ENCODE measurements at places on chromosomes 11 and 22.

GRCh38 chr11:122746050-122746478 lies 90.5 kb downstream of the UBASH3B start:
- DNase-seq: peak; percentile 88

GRCh38 chr22:27456696-27457503 lies 344.7 kb downstream of the MN1 start:
- DNase-seq: no peak

DNA sequence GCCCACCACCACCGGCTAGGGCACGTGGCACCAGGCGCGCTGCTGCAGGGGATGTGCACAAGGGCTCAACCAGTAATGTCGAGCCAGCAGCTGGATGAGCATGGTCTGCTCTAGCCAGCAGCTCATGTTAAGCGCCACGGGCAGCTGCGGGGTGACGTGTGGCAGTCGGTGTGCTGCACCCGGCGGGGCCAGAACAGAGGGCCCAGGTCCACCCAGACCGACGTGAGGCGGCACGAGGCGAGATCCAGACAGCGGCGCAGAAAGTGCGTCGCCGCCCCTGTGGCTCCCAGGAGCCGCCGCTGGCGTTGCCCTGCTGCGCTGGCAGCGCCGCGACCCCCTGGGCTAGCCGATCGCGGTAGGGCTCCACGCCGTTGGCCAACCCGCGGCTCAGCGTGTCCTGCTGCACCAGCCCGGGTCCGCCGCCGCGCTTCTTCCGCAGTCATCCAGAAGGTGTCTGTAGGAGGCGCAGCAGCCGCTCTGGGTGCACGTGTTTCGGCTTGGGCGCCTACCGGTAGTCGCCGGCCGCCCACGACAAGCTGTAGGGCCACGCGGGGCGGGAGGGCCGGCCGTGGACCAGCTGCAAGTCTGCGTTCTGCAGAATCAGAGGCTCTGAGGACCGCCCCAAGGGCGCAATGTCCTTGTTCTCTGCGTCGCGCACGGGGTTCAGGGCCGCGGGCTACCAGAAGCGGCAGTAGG lies 4.6 kb upstream of the GALR3 start:
- DNase-seq: peak; percentile 80

- DNase-seq: peak; percentile 37
These were observed 11.7 kb downstream of the TECTA start for GRCh38 chr11:121112498-121113455.

DNA sequence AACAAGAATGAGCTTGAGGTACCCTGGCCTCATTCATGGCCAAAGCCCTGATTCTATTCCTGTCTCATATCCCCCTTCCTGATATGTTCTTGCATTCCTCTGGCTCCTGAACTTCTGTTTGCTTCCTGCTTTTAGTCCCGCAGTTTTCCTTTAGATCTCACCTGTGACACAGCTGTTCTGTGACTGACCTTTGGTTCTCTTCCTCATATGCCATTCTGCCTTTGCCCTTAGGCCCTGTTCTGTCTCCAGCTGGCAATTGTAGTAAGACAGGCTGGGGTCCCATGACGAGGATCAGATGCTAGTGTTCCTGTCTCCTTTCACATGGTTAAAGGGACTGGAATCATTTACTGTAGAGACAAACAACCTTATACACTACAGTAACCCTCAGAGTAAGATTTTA lies 59.0 kb upstream of the PDE3B start:
- no peak for DNase-seq
